Left renal cortex interstitium (tissue), 4 donors: ENCODE measurements at places on chromosomes 2 and 18. TPM values are rescaled to one million over a fixed set of nuclear protein-coding genes. Genes with fewer than 3 reads are reported as not detected.

SCG2 gene
- polyA plus RNA-seq: 0.38 TPM

ZNF804A gene
- polyA plus RNA-seq: 2.0 TPM

MDH1B gene
- 14.8 TPM for polyA plus RNA-seq

MAP3K19 gene
- 0.37 TPM for polyA plus RNA-seq

ANKAR gene
- polyA plus RNA-seq: 7.7 TPM

NCKAP5 gene
- polyA plus RNA-seq: 8.1 TPM

RRM2 gene
- polyA plus RNA-seq: 60.2 TPM

CDH2 gene
- polyA plus RNA-seq: 69.8 TPM

IGFBP2 gene
- polyA plus RNA-seq: 337 TPM

APOB gene
- 2.1 TPM for polyA plus RNA-seq

OR6B2 gene
- polyA plus RNA-seq: not detected

FEV gene
- not detected for polyA plus RNA-seq

GRCh38 chr2:71748227-71748626 is 294.9 kb downstream of the DYSF start:
- no peak for DNase-seq

- DNase-seq: no peak
These were observed 305.7 kb upstream of the SKOR2 start for GRCh38 chr18:47557160-47557559.

DNA sequence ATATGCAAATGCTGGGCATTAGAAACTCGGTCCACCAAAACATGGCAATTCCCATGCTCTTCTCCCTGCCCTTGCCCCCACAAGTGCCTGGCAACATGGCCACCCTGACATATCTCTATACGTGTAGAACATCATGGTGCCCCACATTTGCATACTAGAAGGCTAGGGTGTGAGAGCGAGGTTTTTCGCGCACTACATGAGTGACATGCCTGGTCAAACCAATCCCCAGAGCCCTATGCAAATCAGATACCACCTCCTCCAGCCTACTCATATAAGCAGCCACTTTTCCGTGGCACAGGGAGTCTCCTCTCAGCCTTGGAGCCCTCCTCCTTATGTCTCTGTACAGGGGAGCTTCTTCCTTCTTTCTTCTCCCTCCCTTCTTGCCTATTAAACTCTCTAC is 296.1 kb upstream of the GULP1 start:
- no peak for DNase-seq

DNA sequence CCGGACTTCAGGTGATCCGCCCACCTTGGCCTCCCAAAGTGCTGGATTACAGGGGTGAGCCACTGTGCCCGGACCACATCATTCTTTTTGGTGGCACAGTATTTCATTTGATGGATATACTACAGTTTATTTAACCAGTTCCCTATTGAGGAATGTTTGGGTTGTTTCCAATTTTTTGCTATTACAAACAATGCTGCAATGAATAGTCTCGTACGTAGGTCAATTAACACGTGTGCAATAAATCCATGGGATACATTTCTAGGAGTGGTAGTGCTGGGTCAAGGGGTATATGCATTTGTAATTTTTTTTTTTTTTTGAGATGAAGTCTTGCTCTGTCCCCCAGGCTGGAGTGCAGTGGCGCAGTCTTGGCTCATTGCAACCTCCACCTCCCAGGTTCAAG is 28.4 kb upstream of the XPO1 start:
- no peak for DNase-seq

DNA sequence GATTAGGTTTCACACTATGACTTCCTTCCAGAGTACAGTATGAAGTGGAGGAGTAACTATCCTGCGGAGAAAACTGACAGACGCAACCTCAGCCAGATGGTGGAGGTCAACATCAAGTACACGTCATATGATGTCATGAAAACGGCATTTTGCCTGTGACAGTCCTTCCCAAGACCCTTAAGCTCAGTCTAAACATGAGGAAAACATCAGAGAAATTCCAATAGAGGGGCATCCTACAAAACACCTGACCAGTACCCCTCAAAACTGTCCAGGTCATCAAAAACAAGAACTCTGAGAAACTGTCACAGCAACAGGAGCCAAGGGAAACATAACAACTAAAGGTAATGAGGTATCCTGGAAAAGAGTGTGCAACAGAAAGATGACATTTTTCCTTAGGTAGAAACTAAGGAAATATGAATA is 1.7 kb downstream of the RNU4ATAC start:
- DNase-seq: no peak

GRCh38 chr2:25098670-25099486 is 57.0 kb downstream of the EFR3B start:
- DNase-seq: no peak

GRCh38 chr18:70464343-70465114 is 175.7 kb downstream of the SOCS6 start:
- peak; percentile 85 for DNase-seq

DNA sequence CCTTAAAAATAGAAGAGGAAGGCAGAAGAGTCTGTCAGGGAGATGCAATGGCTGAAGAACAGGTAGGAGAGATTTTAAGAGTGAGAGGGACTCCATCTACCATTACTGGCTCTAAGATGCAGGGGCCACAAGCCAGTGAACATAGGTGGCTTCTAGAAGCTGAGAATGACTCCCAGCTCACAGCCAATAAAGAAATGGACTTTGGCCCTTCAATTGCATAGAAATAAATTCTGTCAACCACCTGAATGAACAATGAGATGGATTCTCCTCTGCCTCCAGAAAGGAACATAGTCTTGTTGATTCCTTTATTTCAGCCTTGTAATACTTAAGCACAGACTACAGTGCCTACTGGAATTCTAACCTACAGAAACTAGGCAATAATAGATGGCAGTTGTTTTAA is 603.3 kb upstream of the NXPH2 start:
- DNase-seq: no peak

- no peak for DNase-seq
These were observed 20.0 kb upstream of the CXCR4 start for GRCh38 chr2:136137982-136138381.

- no peak for DNase-seq
These were observed 65.8 kb upstream of the TLK1 start for GRCh38 chr2:171226461-171226860.

GRCh38 chr2:237857791-237858190 is 1.6 kb upstream of the RAMP1 start:
- no peak for DNase-seq

DNA sequence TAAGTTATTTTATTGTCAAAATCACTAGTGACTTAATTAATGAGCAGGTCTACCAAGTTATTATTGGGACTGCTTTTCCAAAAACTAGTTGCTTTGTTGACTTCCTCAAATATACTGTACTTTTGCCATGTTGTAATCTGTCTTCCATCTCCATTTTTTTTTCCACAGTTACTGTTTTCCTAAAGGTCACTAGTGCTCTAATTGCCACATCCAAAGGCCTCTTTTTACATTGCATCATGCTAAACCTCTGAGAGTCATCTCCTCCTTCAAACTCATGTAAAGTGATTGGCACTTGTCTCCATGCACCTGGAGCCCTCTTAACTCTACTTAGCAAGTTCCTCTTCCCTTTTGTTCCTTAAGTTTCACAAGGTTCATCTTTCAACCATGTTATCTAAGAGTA is 11.8 kb downstream of the PMAIP1 start:
- no peak for DNase-seq

DNA sequence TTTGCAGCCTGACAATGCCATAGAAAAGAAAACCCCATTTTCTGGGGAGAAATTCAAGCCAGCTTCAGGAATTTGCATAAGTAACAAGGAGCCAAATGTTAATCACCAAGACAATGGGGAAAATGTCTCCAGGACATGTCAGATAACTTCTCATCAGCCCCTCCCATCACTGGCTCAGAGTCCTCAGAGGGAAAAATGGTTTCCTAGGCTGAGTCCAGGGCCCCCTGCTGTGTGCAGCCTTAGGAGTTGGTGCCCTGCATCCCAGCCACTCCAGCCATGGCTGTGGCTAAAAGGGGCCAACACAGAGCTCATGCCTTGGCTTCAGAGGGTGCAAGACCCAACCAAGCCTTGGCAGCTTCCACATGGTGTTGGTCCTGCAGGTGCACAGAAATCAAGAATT is 63.7 kb upstream of the FANCL start:
- DNase-seq: no peak

- DNase-seq: no peak
These were observed 31.3 kb upstream of the ASB18 start for GRCh38 chr2:236295481-236295880.

GRCh38 chr18:8411492-8411891 is 197.7 kb upstream of the RAB12 start:
- no peak for DNase-seq

DNA sequence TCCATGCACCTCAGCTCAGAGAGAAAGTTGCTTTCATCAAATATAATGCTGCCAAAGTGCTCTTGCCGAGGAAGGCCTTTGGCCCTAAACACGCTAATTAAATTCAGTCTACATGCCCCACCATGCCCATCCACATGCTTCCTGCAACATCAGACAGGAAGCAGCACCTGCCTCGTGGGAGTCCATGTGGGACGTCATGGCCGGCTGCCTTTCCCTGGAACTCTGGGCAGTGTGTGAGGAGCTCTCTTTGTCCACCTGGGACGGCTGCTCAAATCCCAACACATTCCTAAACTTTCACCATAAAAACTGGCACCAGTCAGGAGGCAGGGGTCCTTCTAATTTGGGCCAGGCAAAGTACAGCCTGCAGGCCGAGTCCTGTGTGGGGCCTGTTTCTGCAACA is 23.1 kb downstream of the FAM178B start:
- DNase-seq: no peak

DNA sequence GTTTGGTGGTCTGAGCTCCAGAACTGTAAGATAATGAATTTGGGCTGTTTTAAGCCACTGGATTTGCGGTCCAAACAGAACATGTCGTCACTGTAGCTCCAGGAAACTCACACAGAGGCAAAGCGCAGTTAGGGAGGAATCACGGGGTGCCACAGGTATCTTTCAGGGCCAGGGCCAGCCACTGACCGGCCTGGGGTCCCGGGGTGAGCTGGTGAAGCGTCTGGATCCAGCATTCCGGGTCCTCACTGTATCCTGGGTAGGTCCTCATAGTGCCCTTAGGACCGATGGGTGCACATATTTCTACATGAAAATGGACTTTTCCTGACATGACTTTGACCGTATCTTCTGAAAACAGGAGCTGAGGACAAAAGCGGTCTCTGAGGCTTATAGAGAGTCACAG is 196.0 kb upstream of the HDAC4 start:
- DNase-seq: no peak

GRCh38 chr2:207792244-207792785 is 22.6 kb upstream of the FZD5 start:
- DNase-seq: no peak

DNA sequence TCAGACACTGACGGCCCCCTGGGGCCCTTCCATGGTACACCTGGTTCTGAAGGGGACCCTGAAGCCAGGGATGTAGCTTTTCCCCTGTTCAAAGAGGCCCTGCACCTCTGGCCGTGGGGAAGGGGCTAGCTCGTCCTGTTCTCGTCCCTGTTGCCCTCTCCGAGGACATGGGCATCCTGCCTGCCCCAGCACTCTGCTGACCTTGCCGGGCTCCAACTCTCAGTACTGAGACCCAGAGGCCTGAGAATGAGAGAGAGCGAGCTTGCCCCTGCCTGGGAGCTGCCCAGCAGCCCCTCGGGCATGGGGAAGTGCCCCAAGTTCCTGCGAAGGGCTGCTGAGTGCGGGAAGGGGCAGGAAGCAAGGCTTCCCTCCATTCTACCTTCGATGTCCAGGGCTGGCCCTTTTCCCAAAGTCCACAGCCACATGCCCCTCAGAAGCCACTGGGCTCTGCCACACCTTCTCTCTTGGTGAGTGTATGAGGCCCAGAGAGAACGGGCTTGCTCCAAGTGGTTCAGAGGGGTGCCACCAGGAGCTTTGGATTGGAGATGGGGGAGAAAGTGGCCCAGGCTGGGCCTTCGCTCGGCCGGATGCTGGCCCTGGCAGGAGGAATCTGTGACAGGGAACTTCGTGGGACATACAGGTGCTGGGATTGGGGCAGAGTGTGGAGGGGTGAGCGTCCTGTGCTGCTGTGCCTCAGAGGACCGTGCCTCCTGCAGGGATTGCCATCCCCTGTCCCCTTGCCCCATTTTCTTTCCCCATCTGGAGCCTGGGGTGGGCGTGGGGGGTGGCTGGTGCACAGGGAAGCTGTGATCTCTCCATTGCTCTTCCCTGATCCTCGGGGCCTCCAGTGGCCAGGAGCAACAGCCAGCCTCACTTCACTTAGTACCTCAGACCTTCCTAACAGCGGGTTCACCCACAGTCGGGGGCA is 50.8 kb downstream of the KCNIP3 start:
- no peak for DNase-seq

DNA sequence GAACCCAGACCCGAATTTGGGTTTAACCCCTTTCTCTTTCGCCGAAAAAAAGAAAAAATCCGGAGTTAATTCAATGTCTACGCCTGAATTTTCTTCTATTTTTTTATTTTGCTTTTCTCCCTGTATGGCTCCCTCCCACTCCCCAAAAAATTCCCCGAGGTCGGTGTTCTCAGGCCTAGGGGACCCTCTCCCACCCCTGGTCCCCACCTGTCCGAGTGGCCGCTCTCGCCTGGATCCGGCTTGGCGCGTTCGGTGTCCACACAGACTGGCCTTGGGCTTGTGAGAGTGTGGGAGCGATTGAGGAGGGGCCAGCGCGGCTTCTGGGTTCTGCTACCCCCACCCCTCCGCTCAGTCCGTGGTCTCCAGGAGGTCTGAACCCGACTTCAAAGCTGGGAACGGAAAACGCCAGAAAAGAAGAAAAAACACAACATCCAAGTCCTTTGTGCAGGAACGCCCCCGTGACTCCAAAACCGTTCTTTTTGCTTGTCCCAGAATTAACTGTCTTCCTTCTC is 5.7 kb upstream of the EN1 start:
- no peak for DNase-seq

DNA sequence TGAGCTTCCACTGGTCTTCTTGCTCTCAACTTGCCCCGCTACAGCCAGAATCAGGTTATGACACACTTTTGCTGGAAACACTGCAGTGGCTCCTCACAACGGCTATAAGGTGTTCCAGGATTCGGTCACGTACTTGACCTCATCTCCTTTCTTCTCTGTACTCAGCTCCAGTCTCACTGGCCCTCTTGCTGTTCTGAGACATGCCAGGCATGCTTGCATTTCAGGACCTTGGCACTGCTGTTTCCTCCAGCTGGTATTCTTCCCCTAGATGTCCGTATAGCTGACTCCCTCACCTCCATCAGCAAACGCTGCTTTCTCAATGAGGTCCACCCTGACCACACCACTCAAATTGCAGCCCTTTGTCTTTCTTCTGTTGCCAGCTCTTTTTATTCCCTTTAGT is 31.9 kb upstream of the C1GALT1C1L start:
- no peak for DNase-seq

- no peak for DNase-seq
These were observed 11.7 kb downstream of the ZAP70 start for GRCh38 chr2:97724946-97725688.

DNA sequence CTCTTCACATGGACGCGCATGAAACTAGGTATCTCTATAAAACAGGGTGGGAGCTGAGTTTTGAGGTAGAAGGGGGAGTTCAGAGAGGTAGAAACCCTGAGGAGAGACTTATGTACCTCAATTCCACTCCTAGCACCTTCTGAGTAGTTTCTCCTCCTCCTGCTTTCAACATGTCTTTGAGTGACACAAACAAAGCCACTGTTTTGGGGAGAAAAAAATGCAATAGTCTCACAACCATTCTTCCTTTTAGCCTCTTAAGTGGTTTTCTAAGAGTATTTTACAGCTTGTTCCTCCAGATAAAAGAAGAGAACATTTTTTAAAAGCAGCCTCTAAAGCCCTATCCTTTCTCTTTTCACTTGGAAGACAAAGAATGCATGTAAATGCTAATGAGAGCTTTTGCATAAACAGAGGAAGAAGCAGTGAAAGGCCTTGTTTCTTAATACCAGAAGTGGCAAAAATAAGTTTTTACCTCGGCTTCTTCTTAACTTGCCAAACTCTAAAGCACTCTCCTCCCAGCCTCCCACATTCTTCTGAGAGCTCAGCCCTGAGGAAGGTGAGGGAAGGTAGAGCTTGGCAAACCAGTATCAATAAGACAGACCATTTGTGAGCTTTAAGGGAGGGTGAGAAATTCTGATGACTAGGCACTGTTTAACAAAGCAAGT is 1304.4 kb upstream of the ACVR2A start:
- no peak for DNase-seq
